ENCODE measurements at places on chromosomes 13 and 19.

GRCh38 chr19:39438270-39438934, 2.7 kb upstream of the RPS16 start:
- peaks cover 11% of the 10 kb centered on the region for H3K36me3 ChIP-seq
- DNase-seq: no peak
- H3K4me1 ChIP-seq: no peaks in the 10 kb centered on the region
- no peak overlapping the region for H3K4me3 ChIP-seq
- no peak overlapping the region for H3K27ac ChIP-seq
- no peaks in the 10 kb centered on the region for H3K27me3 ChIP-seq

DNA sequence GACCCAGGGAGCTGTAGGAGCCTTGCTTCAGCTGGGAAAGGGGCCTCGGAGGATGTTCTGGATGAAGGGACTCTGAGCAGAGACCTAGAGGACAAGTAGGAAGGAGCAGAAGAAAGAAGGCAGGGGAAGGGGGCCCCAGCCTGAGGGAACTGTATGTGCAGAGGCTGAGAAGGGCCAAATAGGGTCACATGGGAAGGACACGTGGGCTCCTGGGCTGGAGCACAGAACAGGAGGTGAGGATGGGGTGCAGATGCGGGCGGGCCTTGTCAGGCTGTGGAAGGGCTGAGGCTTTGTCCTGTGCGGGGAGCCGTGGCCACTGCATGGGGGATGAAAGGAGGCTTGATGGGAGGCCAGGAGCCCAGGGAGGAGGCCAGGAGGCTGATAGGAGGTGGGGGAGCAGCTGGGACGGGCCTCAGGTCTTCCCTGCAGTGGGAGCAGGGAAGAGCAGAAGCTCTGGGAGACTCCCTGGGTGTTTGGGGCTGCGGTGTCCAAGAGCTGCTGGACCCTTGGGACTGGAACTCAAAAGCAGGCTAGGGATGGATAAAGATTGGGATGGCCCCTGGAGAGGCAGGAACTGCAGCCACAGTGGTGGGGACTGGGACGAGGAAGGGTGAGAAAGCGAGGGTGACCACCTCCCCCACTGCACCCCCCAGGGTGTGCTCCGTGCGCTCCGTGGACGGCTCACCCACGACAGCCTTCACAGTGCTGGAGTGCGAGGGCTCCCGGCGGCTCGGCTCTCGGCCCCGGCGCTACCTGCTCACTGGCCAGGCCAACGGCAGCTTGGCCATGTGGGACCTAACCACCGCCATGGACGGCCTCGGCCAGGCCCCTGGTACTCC, 11.4 kb upstream of the LTBP4 start:
- H3K4me3 ChIP-seq: no peak overlapping the region
- H3K4me1 ChIP-seq: peaks cover 3% of the 10 kb centered on the region
- no peaks in the 10 kb centered on the region for H3K27me3 ChIP-seq
- peaks cover 14% of the 10 kb centered on the region for H3K36me3 ChIP-seq
- no peak for DNase-seq
- H3K27ac ChIP-seq: no peak overlapping the region

DNA sequence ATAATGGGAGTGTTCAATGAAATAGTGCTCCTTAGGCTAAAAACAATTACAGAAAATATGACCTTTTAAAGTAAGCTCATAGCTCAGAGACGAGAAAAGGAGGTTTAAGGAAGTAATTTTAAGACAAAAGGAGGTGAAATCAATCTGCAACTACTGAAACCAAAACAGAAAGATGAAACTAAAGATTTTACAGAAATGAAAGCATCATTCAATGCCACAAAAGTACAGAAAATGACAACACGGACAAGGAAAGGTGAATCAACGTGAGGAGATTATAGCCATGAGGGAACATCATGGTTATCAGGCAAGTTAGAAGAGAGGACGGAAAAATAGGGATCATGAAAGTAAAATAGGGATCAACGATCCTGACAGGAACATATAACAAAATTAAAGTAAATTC, 745.2 kb downstream of the PCDH17 start:
- no peaks in the 10 kb centered on the region for H3K27me3 ChIP-seq
- no peaks in the 10 kb centered on the region for H3K36me3 ChIP-seq
- no peak for DNase-seq
- H3K4me1 ChIP-seq: no peaks in the 10 kb centered on the region

DNA sequence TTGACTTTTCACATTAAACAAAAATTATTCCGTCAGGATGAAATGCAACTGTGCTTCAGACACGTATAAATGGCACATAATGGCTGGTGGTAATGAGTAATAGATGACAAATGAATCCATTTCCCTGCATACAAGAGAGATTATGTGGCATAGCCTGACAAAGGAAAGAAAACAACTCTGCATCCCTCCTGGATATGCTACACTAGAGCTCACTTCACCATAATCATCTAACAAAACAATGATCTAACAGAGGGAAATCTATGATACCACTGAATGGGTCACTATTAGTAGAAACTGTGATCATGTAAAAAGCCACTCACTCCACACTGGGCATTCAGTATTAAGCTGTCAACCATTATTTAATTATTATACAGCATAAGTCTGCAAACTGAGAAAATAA, 1498.4 kb downstream of the EFNB2 start:
- no peak overlapping the region for H3K4me3 ChIP-seq
- no peak for DNase-seq
- no peaks in the 10 kb centered on the region for H3K27me3 ChIP-seq
- no peak overlapping the region for H3K27ac ChIP-seq
- no peaks in the 10 kb centered on the region for H3K36me3 ChIP-seq

DNA sequence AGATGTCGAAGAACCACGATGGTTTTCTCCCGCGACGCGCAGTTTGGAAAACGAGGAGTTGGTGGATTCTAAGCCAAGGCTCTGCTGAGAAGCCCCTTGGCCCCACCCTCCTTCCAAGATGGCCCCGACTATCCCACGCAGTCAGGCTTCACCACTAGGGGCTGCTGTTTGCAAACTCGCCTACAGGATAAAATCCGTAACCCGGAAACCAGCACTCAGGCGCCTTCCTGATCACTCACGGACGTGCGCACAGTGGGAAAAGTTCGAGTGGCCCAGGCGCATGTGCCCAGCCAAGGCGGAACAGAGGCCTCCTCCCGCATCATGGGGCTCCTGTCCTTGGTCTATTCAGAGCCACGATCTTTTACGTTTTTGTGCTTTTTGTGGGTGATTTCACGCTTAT, 19.2 kb upstream of the UQCR11 start:
- H3K36me3 ChIP-seq: peaks cover 52% of the 10 kb centered on the region
- no peak overlapping the region for H3K4me3 ChIP-seq
- DNase-seq: peak; percentile 87
- H3K27me3 ChIP-seq: no peaks in the 10 kb centered on the region

GRCh38 chr19:50288954-50289353, 40.2 kb downstream of the KCNC3 start:
- H3K27ac ChIP-seq: no peak overlapping the region
- peaks cover 21% of the 10 kb centered on the region for H3K36me3 ChIP-seq
- no peak for DNase-seq
- H3K4me1 ChIP-seq: peaks cover 3% of the 10 kb centered on the region
- no peaks in the 10 kb centered on the region for H3K27me3 ChIP-seq
- no peak overlapping the region for H3K4me3 ChIP-seq

- DNase-seq: no peak
- H3K27me3 ChIP-seq: no peaks in the 10 kb centered on the region
- no peak overlapping the region for H3K27ac ChIP-seq
- no peaks in the 10 kb centered on the region for H3K4me1 ChIP-seq
- no peaks in the 10 kb centered on the region for H3K36me3 ChIP-seq
- H3K4me3 ChIP-seq: no peak overlapping the region
These were observed 99.5 kb upstream of the TMTC4 start for GRCh38 chr13:100773923-100774663.

DNA sequence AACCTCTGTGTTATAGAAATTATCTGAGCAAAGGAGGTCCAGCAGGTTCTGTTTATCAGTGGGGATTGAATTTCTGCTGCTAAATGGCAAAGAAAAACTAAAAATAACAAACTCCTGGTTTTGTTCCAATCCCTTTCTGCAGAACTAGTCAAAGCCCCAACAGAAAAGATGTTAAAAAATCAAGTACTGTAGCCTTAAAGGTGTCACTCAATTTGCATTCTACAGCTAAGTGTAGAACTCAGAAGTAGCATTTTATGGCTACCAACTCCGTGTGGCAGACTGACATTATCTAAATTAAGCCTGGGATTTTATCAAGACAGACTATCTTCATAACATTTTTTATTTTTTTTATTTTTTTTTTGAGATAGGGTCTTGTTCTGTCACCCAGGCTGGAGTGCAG, 91.5 kb upstream of the SLC15A1 start:
- H3K4me3 ChIP-seq: no peak overlapping the region
- H3K27me3 ChIP-seq: no peaks in the 10 kb centered on the region
- no peaks in the 10 kb centered on the region for H3K36me3 ChIP-seq

DNA sequence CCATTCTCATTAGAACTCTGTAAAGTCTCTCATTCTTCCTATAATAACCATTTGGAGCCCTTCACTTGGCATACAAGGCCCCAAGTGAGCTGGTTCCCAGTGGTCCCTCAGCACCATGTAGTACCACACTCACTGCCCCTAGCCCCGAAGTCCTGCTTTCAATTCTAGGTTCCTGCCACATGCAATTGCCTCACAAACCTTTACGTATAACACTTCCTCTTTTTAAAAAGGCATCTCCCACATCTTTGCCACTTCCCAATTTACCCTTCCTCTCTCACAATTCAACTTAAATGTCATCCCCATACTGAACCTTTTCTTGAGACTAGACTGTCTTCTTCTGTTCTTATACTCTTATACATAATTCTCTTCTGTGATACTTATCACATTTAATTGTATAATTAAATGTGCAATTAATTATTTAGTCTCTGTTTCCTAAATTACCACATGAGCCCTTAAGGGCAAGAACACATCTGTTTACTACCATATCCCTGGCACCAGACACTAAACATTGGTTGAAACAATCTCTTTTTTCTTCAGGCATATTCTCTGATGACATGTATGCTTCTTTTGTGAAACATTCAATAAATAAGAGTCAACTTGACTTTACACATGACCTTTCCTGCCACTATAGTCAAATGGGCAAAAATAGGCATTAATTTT, 304.0 kb downstream of the SPRY2 start:
- H3K36me3 ChIP-seq: no peaks in the 10 kb centered on the region
- H3K4me3 ChIP-seq: no peak overlapping the region
- no peaks in the 10 kb centered on the region for H3K27me3 ChIP-seq
- DNase-seq: no peak
- H3K27ac ChIP-seq: no peak overlapping the region

- peaks cover 1% of the 10 kb centered on the region for H3K27me3 ChIP-seq
- H3K4me1 ChIP-seq: no peaks in the 10 kb centered on the region
- H3K27ac ChIP-seq: no peak overlapping the region
- DNase-seq: no peak
- H3K4me3 ChIP-seq: no peak overlapping the region
These were observed 24.6 kb downstream of the CAB39L start for GRCh38 chr13:49419276-49419675.

DNA sequence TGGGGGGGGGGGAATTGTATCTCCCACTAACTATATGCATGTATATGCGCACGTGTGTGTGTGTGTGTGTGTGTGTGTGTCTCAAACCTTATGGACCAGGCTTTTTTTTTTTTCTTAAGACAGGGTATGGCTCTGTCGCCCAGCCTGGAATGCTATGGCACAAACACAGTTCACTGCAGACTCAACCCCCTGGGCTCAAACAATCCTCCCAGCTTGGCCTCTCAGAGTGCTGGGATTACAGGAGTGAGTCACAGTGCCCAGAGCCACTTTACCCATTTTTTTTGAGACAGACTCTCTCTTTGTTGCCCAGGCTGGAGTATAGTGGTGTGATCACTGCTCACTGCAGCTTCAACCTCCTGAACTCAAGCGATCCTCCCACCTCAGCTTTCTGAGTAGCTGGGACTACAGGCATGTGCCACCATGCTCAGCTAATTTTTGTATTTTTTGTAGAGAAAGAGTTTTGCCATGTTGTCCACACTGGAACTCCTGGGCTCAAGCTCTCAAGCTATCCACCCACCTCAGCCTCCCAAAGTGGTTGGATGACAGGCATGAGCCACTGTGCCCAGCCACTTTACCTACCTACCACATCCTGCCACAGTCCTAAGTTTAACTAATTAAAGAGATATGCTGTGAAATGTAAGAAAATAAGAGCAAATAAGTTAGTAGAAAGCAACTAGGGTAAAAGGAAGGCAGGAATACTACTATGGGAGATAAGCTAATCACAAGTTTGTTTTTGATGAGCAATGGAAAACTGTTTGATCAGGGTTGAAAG, 2.4 kb downstream of the ZMYM5 start:
- no peak overlapping the region for H3K27ac ChIP-seq
- H3K4me3 ChIP-seq: no peak overlapping the region
- H3K4me1 ChIP-seq: no peaks in the 10 kb centered on the region
- DNase-seq: no peak
- no peaks in the 10 kb centered on the region for H3K36me3 ChIP-seq

- no peaks in the 10 kb centered on the region for H3K27me3 ChIP-seq
- H3K27ac ChIP-seq: no peak overlapping the region
- no peaks in the 10 kb centered on the region for H3K4me1 ChIP-seq
- DNase-seq: no peak
- peaks cover 9% of the 10 kb centered on the region for H3K36me3 ChIP-seq
These were observed 16.2 kb downstream of the CERS1 start for GRCh38 chr19:18879579-18880373.

GRCh38 chr13:46137627-46138317, 32.9 kb upstream of the CPB2 start:
- DNase-seq: no peak
- H3K36me3 ChIP-seq: no peaks in the 10 kb centered on the region
- H3K27me3 ChIP-seq: no peaks in the 10 kb centered on the region
- H3K4me3 ChIP-seq: no peak overlapping the region

DNA sequence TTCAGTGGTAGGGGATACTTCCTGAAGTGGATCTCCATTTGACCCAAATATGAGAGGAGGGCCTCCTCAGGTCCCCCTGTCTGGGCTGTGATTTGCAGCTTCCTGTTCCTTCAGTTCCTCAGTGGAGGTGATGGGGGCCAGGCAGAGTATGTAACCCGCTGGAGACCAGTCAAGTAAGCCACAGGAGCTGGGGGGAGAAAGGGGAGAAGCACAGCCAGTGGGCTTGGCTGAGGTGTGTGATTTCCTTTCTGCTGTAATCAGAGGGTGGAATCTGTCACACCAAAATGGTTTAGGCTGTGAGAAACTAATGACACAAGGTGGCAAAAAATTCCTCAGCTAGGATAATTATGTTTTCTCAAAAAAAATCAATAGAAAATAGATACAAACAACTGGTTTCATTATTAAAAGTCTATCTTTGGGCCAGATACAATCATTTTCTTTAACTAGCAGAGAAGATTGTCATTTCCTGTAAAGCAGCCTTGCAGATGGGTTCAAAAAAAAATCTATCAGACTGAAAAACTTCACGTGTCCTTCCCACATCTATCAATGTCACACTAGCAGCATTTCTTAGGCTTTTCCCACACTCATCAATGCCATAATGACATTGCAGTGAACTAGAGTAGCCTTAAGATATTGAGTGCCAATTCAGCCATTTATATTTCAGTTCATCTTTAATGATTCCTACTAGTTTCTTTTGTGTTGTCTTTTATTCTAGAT, 1660.3 kb downstream of the EFNB2 start:
- H3K27ac ChIP-seq: no peak overlapping the region
- H3K36me3 ChIP-seq: no peaks in the 10 kb centered on the region
- H3K4me1 ChIP-seq: no peaks in the 10 kb centered on the region
- no peak for DNase-seq

GRCh38 chr13:23996456-23996855, 99.2 kb upstream of the C1QTNF9B start:
- H3K4me3 ChIP-seq: no peak overlapping the region
- H3K36me3 ChIP-seq: no peaks in the 10 kb centered on the region
- no peaks in the 10 kb centered on the region for H3K4me1 ChIP-seq
- DNase-seq: no peak
- H3K27ac ChIP-seq: no peak overlapping the region

- no peak overlapping the region for H3K27ac ChIP-seq
- H3K4me3 ChIP-seq: no peak overlapping the region
- H3K36me3 ChIP-seq: no peaks in the 10 kb centered on the region
- no peaks in the 10 kb centered on the region for H3K4me1 ChIP-seq
- DNase-seq: no peak
- no peaks in the 10 kb centered on the region for H3K27me3 ChIP-seq
These were observed 89.3 kb downstream of the SLAIN1 start for GRCh38 chr13:77786695-77787287.
